ENCODE measurements at places on chromosomes 1 and 21.

GRCh38 chr1:5814046-5814619, 178.1 kb downstream of the NPHP4 start:
- DNase-seq: no peak

- no peak for DNase-seq
Measured at GRCh38 chr1:188988589-188988988, 1489.1 kb downstream of the BRINP3 start.

- peak; percentile 10 for DNase-seq
Measured at GRCh38 chr21:41953831-41954653, at the start of gene C2CD2. Gene C2CD2 (minus strand): TSS chr21:41954018. CDS start chr21:41953648, 370 bp downstream.

DNA sequence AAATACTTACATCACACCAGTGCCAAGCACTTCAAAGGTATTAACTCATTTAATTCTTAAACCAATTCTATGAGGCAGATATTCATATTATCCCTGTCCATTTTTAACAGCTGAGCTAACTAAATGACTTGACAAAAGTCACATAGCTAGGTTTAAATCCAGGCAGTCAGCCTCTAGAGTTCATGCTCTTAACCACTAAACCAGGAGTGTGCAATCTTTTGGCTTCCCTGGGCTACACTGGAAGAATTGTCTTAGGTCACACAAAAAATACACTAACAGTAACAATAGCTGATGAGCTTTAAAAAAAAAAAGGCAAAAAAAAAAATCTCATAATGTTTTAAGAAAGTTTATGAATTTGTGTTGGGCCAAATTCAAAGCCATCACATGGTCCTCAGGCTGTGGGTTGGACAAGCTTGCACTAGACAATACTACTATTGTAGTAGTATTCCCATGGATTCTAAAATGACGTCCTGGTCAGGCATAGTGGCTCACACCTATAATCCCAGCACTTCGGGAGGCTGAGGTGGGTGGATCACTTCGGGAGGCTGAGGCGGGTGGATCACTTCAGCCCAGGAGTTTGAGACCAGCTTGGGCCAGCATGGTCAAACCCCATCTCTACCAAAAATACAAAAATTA, 10.0 kb downstream of the UBR4 start:
- DNase-seq: no peak

GRCh38 chr1:30845904-30846290, 62.7 kb downstream of the SDC3 start:
- DNase-seq: no peak

DNA sequence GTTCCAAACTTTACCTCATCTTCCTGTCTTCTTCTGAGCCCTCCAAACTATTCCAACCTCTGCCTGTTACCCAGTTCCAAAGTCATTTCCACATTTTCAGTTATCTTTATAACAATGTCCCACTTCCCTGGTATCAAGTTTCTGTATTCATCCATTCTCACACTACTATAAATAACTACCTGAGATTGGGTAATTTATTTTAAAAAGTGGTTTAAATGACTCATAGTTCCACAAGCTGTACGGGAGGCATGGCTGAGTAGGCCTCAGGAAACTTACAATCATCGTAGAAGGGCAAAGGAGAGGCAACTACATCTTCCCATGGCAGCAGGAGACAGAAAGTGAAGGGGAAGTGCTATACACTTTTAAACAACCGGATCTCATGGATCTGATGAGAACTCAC, 428.5 kb upstream of the RGS18 start:
- no peak for DNase-seq

GRCh38 chr1:71666609-71667008, 585.8 kb upstream of the ZRANB2 start:
- DNase-seq: no peak

- no peak for DNase-seq
Measured at GRCh38 chr1:15525050-15526020, 1.3 kb upstream of the DNAJC16 start.

DNA sequence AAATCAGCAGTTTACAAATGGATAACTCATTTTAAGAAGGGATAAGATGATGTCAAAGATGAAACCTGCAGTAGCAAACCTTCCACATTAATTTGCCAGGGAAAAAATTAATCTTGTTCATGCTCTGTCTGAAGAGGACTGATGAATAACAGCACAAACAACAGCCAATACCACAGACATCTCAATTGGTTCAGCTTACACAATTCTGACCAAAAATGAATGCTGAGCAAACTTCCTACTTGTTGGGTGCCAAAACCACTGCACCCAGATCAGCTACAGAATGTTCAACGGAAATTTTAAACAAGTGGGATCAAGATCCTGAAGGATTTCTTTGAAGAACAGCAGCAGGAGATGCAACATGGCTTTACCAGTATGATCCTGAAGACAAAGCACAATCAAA, 98.3 kb downstream of the COQ8A start:
- DNase-seq: no peak

DNA sequence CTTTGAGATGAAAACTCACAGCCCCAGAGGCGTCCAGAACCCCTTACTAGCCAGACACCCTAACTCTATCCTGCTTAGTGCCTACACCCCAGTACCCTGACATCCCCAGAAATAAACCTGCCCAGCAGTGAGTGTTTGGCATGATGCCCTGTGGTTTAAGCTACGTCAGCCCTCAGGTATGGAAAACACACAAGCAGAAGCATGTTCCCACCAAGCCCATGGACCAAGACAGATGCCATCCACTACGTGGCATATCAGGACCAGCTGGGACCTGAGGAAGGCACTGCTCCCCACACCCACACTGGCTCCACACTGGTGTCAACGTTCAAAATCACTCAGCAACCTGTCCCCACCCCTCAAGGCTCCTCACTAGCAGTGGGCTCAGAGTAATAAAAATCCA, 116.4 kb downstream of the SYT2 start:
- no peak for DNase-seq

DNA sequence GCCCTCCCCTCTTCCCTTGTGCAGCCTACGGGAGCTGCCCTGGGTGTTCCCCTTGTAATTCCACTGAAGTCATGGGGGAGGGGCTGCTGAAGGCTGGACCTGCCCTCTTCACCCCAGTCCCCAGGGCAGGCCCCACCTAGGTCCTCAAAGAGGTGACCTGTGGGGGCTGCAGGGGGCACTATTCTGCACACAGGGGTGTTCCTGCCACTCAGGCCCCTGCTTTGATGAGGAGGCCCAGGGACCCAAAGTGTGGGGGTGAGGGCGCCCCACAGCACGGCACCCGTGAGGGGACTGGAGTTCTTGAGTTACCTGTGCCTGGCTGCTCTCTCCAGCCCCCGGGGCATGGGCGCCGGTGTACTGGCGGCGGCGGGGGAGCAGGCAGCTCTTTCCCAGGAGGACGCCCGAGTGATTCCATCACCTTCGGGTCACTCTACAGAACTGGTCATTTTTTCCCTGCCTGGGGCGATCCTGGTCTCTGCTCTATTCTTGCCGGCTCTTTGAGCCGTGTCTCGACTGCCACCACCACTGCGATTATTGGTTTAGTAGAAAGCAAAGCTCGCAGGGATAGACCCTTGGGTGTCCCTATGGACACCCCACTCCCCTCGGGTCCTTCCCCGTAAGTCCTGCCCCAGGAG, 6.9 kb upstream of the PRDM16 start:
- DNase-seq: no peak

DNA sequence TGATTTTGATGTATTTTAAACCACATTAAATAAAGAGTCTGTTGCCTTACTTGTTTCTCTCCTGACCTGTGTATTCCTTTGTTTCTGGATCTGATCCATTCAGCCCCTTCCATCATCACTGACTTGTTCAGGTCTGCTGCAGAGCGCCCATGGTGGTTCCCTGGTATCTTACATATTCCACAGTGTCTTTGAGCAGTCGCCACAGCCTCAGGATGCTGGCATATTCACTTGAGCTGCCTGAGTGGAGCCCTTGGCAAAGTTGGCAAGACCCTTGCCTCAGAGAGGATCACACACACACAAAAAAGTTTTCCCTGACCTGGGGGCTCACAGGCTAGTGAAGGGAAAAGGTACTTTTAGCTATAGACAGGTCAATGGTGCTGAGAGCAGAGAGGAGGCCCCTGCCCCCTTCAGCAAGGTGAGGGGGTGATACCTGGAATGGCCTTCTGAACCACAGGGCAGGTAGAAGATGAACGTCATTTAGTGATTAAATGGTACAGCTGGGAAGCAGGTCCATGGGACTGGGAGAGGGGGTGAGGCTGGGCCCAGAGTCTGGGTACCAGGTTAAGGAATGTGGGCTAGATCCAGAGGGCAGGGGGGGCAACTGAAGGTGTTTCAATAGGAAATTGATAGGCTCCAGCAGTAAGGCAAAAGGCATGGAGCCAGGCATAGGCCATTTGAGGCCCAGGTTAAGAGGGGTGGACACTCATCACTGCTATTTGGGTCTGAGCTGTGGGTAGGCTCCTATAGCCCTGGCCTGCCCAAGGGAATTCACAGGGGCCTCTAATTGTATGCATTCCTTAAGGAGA, 2.0 kb upstream of the CCDC28B start:
- no peak for DNase-seq

- DNase-seq: no peak
Measured at GRCh38 chr1:6265151-6265550, 4.3 kb upstream of the GPR153 start.

DNA sequence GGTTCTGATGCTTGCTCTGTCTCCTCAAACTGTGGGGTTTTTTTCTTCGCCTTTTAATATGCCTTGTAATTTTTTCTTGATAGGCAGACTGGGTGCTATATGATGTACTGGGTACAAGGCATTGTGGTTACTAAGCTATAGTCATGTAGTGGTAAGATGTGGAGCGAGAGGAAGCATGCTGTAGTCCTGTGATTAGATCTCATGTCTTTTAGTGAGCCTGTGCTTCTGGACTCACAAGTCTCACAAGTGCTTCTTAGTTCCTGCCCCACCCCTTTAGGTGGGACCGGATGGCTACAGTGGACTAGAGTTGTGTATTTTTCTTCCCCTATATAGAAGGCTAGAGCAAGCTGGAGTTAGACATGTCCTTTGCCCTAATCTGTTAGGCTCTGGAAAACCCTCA, 178.7 kb downstream of the DNM3 start:
- no peak for DNase-seq

DNA sequence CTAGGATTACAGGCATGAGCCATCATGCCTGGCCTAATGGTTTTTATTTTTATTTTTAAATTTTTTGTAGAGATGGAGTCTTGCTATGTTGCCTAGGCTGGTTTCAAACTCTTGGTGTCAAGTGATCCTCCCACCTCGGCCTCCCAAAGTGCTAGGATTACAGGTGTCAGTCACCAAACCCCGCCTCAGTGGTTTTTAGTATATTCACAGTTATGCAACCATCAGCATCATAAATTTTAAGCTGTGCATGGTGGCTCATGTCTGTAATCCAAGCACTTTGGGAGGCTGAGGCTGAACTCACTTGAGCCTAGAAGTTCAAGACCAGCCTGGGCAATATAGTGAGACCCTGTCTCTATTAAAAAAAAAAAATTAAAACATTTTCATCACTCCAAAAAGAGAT, 28.6 kb downstream of the PIK3CD start:
- DNase-seq: no peak

- no peak for DNase-seq
Measured at GRCh38 chr21:42374864-42375499, 8.6 kb upstream of the TFF1 start.

- DNase-seq: no peak
Measured at GRCh38 chr1:155272466-155273342, 600 bp downstream of the CLK2 start.

- DNase-seq: no peak
Measured at GRCh38 chr1:201069636-201070035, 42.6 kb downstream of the CACNA1S start.

DNA sequence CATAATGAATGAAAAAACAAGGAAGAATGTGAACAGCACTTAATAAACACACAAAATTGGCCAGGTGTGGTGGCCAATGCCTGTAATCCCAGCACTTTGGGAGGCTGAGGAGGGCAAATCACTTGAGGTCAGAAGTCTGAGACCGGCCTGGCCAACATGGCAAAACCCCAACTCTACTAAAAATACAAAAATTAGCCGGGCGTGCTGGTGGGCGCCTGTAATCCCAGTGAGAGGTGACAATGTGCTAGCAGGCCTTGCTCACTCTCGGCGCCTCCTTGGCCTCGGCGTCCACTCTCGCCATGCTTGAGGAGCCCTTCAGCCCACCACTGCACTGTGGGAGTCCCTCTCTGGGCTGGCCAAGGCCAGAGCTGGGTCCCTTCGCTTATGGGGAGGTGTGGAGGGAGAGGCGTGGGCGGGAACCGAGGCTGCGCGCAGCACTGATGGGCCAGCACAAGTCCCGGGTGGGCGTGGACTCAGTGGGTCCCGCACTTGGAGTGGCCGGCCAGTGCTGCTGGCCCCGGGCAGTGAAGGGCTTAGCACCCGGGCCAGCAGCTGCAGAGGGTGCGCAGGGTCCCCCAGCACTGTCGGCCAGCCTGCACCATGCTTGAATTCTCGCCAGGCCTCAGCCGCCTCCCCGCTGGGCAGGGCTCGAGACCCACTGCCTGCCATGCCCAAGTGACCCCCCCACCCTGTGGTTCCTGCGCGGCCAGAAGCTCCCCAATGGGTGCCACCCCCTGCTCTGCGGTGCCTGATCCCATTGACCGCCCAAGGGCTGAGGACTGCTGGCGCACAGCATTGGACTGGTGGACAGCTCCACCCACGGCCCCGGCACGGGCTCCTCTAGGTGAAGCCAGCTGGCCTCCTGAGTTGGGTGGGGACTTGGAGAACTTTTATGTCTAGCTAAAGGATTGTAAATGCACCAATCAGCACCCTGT, 30.6 kb upstream of the ATG4C start:
- no peak for DNase-seq

DNA sequence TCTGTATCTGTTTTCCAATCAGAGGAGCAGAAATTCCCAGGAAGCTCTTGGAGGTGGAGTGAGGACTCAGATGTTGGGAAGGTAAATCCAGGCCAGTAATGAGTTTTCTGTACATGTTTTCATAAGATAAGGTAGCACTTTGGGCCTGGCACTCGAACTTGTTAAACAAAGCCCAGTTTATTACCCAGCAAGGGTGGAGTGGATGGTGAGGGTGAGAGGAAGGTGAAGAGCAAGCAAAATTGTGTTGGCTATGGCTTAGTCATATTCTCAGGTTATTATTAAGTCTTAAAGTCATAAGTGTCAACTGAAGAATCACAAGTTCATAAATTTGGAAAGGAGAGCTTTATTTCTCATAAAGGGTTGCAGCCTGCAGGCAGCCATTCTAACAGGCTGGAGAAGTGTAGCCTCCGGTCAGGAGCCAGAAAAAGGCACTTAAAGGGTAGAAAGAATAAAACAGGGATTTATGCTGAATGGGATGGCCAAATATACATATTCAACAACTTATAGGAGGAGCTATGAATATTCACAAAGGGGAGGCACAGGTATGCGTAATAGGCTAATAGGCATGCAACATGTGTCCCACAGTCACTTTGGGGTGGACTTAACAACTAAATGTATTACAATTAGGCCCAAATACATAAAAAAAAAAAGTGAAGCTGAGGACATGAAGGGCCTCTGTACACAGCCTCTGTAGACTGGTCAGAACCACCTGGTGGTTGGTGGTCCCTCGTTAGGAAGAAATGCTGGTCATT, 523.9 kb downstream of the LMO4 start:
- DNase-seq: no peak

GRCh38 chr1:204868340-204868700, 2.3 kb upstream of the NFASC start:
- no peak for DNase-seq

- DNase-seq: no peak
Measured at GRCh38 chr1:241276391-241276790, 80.6 kb downstream of the RGS7 start.
